ENCODE measurements at places on chromosomes 4 and X.

DNA sequence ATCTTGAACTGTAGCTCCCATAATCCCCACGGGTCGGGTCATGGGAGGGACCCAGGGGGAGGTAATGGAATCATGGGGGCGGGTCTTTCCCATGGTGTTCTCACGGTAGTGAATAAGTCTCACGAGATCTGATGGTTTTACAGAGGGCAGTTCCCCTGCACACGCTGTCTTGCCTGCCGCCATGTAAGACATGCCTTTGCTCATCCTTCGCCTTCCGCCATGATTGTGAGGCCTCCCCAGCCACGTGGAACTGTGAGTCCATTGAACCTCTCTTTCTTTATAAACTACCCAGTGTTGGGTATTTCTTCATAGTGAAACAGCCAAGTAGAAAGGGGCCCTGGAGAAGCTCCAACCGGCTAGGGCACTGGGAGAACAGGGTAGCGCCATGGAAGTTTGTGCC is 12.3 kb downstream of the CTAG1A start:
- no peak for DNase-seq

- no peak for DNase-seq
Measured at GRCh38 chrX:8815460-8816065, 14.4 kb upstream of the FAM9A start.

GRCh38 chr4:122847931-122848330 is 21.3 kb downstream of the FGF2 start:
- no peak for DNase-seq

GRCh38 chr4:11546391-11547175 is 117.9 kb upstream of the HS3ST1 start:
- DNase-seq = no peak

DNA sequence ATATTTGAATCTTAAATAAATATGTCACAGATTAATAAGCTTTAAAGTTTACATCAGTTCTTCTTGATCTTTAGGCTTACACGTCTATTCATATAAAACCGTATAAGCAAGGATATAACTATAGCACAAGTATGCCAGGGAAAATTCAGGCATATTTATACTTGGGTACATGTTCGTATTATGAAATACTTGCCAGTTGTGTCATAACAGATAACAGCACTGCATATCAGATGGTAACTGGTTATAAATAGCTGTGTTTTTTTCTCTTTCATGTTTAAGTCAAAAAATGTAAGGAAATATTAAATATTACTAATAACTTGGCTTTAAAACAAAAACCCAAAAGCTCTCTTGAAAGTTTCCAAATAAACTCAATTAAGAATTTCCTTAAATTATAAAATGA is 17.5 kb downstream of the BRWD3 start:
- no peak for DNase-seq

- no peak for DNase-seq
Measured at GRCh38 chr4:83581411-83582288, 45.7 kb downstream of the GPAT3 start.

DNA sequence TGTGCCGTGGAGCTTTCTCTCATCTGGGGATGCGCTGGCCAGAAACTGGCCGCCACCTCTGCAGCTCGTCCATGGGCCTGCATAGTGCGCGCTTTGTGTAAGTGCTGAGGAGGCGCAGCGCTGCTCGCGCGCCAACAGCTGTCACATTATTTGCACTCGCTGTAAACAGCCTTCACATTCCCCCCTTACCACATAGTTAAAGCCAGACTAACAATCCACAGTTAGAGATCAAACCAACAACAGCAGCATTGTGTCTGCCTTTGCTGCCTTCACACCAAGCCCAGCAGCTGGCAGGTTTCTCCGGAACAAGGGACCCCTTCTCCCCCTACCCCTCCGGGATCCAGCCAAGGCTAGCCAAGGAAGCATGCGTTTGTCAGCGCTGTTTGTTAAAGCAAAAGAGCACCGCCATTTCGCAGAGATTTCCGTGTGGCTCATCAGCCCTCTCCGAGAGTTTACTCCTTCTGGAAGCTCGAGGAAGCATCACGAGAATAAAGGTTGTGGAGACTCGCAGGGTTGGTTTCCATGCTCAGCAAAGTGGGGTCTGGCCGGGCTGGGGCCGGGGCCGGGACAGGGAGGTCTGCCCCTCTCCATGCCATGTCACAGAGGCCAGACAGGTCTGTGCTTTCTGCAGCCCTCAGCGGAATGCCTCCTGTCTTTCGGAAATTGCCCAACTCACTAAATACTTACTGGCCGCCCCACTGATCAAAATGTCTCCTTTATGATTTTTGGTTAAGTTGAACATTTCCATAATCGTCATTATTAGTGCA is 11.0 kb downstream of the BCOR start:
- DNase-seq = no peak

GRCh38 chr4:143375326-143376073 is 38.8 kb downstream of the GAB1 start:
- no peak for DNase-seq

DNA sequence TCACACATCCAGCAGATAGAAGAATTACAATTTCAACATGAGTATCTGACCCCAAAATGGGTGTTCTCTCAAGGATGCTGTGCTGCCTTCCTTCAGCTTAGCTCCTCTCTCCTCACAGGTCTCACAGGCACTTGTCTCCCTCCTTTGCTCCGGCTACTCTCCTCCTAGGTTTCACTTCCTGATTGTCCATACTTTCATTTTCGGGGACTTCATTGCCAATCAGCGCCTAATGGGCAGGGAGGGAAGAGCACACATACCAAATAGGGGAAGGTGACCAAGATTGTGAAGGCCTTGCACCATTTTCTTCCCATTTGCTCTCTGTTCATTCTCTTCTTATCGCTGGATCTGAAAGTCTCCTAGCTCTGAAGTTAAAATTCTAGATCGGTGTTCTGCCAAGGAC is 125.4 kb upstream of the EOLA2 start:
- no peak for DNase-seq

DNA sequence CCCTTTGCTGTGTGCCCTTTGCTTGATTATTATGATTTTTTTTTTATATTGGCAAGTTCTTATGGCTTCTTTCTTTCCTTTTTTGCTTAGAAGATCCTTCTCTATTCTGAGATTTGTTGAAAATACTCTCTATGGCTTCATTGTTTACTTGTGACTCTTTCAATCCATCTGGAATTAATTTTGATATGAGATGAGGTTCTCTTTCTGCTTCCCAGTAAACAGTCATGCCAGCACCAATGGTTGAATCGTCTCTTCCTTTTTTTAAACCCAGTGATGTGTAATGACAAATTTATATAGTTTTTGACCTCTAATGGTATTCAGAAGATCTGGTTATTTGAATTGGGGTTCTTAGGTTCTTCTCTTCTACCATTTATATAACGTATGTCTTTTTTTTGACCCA is 121.8 kb downstream of the ARHGAP10 start:
- no peak for DNase-seq

- no peak for DNase-seq
Measured at GRCh38 chr4:156961196-156962057, 10.2 kb downstream of the PDGFC start.

DNA sequence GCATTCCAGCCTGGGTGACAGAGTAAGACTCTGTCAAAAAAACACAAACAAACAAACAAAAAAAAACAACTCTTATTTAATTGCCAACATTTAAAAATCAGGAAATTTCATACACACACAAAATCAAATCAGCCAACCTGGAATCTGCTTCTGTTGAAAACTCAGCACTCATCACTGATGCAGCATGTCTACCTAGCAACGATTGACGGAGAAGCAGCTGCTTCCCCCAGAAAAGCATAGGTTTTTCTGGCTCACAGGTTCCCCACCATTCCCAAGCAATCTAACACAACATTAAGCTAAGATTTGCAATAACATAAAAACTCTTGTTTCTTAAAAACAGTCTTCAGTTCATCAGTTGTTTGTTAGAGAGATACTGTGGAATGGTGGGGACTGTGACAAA is 143.6 kb downstream of the DHX15 start:
- no peak for DNase-seq

DNA sequence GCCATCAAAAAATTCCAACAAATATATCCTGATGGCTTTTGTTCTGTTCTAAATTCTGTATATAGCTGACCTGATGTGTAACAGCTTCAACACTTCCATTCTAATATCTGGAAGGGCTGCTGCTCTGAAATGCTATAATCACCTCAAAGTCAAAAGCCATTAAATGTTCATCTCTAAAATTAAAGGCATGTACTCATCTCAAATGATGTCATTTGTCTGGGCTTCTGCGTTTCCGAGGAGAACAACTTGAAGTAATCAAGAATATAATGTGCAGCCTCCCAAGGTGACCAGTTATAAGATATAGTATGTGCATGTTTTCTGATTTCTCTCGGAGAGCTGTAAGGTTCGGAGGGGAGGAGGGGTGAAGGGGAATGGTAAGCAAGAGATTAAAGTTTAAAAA is 237.6 kb downstream of the SCFD2 start:
- no peak for DNase-seq

- no peak for DNase-seq
Measured at GRCh38 chrX:72079607-72080006, 52.1 kb downstream of the RTL5 start.

GRCh38 chr4:10063544-10064300 is 42.4 kb upstream of the SLC2A9 start:
- DNase-seq = no peak

GRCh38 chr4:91035276-91035675 is 908.1 kb downstream of the CCSER1 start:
- no peak for DNase-seq

DNA sequence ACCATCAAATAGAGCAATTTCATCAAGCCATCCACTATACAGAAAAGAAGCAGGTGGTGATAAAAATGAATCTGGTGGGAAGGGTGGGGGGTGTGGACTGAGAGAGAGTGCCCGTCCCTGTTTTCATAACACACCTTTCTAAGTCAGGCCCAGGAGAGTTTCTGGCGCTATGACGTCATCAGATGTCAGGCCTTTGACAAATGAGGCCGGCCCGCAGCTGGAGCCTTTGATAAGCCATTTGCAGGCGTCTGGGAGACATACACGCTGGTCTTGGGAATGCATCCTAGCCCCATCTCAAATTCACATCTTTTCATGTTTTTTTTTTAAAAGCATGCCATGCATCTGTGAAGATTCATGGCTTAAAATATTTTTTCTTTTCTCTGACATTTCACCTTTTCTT is 404.5 kb downstream of the BCOR start:
- DNase-seq = no peak

GRCh38 chr4:38310446-38311043 is 350.3 kb downstream of the PTTG2 start:
- peak; percentile 42 for DNase-seq

GRCh38 chrX:42732506-42732905 is 45.5 kb downstream of the PPP1R2C start:
- DNase-seq = no peak

GRCh38 chr4:14810568-14810967 is 191.7 kb upstream of the CPEB2 start:
- DNase-seq = no peak

- no peak for DNase-seq
Measured at GRCh38 chr4:42632653-42633382, 24.1 kb downstream of the ATP8A1 start.

DNA sequence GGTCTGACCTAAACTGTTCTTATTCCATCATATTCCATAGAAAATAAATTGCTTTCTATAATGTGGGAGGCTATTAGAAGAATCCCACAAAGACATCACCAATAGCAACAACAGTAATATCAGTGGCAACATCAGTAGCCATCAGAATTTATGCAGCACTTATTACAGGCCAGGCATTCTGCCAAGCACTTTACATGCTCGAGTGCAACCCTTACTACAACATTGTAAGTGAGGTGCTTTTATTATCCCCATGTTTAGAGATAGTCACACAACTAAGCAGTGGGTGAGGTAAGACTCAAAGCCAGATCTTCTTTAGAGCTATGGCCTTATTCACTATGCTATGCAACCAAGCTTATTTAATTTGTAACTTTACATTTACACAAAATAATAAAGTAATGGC is 317.1 kb upstream of the BMP3 start:
- no peak for DNase-seq

GRCh38 chr4:81756973-81757372 is 285.3 kb upstream of the RASGEF1B start:
- no peak for DNase-seq

DNA sequence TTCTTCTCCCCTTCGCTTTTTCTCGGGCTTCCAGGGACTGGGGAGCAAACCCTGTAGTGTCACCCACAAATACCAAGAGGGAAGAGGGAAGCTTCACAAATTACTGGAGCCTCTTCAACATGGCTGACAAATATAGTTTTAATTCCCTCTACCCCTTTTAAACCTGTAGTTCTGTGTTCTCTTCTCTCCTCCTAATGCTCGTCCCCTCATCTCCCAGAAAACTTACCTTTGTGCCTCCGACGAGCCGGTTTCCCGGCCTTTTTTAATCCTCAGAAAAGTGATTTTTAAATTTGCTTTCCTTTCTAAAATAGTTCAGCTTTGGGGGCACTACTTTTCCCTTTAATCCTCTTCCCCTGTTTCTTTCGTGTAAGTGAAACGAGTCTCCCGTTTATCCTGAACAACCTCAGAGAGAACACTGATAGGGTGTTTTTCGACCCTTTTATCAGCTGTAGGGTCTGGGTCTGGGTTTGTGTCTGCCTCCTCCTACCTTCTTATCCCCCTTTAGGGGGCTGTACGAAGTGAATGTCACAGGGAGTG is 408 bp downstream of the TET2 start:
- no peak for DNase-seq

- DNase-seq = no peak
Measured at GRCh38 chrX:104118765-104119164, 6.4 kb downstream of the ZCCHC18 start.

GRCh38 chr4:142142366-142143054 is 506.1 kb downstream of the IL15 start:
- DNase-seq = no peak

GRCh38 chrX:9587642-9588041 is 122.8 kb downstream of the TBL1X start:
- DNase-seq = no peak

DNA sequence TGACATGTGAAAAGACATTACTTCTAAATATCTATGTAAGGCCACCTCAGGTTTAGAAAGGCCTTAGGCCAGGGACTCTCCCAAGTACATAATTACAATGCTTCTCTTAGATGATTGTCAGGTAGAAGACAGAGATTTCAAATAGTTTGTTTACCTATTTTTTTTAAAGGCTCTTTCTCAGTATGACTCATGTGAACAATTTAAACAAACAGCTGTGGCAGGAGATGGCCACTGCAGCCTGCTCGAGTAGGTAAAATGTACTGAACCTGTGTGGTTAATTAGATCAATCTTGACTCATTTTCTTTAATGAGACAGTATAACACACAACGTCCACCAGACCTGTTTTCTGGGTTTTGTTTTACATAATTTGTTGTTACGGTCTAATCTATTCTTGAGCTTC is 50.2 kb downstream of the LEF1 start:
- no peak for DNase-seq

GRCh38 chrX:123881330-123881729 is 21.5 kb downstream of the XIAP start:
- DNase-seq = no peak

- DNase-seq = no peak
Measured at GRCh38 chr4:168272488-168272887, 46.1 kb downstream of the DDX60 start.

Measured in activated CD4-positive, alpha-beta T cell treated with anti-CD3 and anti-CD28 coated beads, Interleukin-2, amount 50 U/mL, for 4 hours (primary cell).